A375 (cell line): ENCODE measurements at places on chromosomes 12 and 14. TPM values are rescaled to one million over a fixed set of nuclear protein-coding genes. Genes with fewer than 3 reads are reported as not detected.

Gene PTGDR
- total RNA-seq = not detected in 2 replicates

Gene OR4E2
- total RNA-seq = not detected in 2 replicates

Gene CAPZA3
- not detected in 2 replicates for total RNA-seq

Gene TAS2R30
- total RNA-seq = 2.4 and 3.0 TPM in 2 replicates

Gene PDZRN4
- not detected in 2 replicates for total RNA-seq

Gene IL22
- not detected in 2 replicates for total RNA-seq

Gene EXD2
- 6.3 and 7.2 TPM in 2 replicates for total RNA-seq

Gene RNASE7
- not detected in 2 replicates for total RNA-seq

Gene MMP14
- total RNA-seq = 79.9 and 82.8 TPM in 2 replicates

Gene FAIM2
- total RNA-seq = 1.3 and 2.4 TPM in 2 replicates

Gene TEX22
- 0.08 and 0.27 TPM in 2 replicates for total RNA-seq

Gene KLHL33
- total RNA-seq = 0.05 TPM in 1 of 2 replicates, not detected in the other

Gene PIWIL1
- not detected in 2 replicates for total RNA-seq

Gene TAS2R31
- 1.1 and 1.2 TPM in 2 replicates for total RNA-seq

Gene PTPRO
- total RNA-seq = 1.4 and 5.2 TPM in 2 replicates

Gene EMP1
- 88.6 and 97.9 TPM in 2 replicates for total RNA-seq

Gene KCNA1
- total RNA-seq = not detected in 2 replicates

Gene DLK1
- not detected in 2 replicates for total RNA-seq

Gene RERG
- total RNA-seq = 0.05 and 0.08 TPM in 2 replicates

Gene SCNN1A
- total RNA-seq = 1.0 and 1.7 TPM in 2 replicates

Gene WIF1
- not detected in 2 replicates for total RNA-seq

Gene IL26
- total RNA-seq = not detected in 2 replicates

Gene SLCO1C1
- total RNA-seq = not detected in 2 replicates

Gene APOF
- not detected in 2 replicates for total RNA-seq

Gene TMTC1
- total RNA-seq = 3.2 and 3.9 TPM in 2 replicates

Gene RAD9B
- 0.24 and 0.26 TPM in 2 replicates for total RNA-seq

Gene C1R
- total RNA-seq = 4.4 and 5.3 TPM in 2 replicates

Gene TSPAN19
- 0.08 and 0.49 TPM in 2 replicates for total RNA-seq

Gene RNF41
- total RNA-seq = 115 and 119 TPM in 2 replicates

Gene SYT1
- 10.3 and 11.2 TPM in 2 replicates for total RNA-seq

Gene RBP5
- total RNA-seq = not detected in 2 replicates

Gene SERPINA10
- total RNA-seq = not detected in 2 replicates

Gene LRR1
- 23.2 and 25.0 TPM in 2 replicates for total RNA-seq

Gene KRT78
- not detected in 2 replicates for total RNA-seq

Gene NPFF
- total RNA-seq = not detected in 2 replicates
